Activated CD4-positive, alpha-beta T cell treated with anti-CD3 and anti-CD28 coated beads, Interleukin-2, amount 10 ng/mL, durations not matched to agents 24 days and 14 days (primary cell): ENCODE measurements at places on chromosomes 7 and 10. TPM values are rescaled to one million over a fixed set of nuclear protein-coding genes. Genes with fewer than 3 reads are reported as not detected.

DNA sequence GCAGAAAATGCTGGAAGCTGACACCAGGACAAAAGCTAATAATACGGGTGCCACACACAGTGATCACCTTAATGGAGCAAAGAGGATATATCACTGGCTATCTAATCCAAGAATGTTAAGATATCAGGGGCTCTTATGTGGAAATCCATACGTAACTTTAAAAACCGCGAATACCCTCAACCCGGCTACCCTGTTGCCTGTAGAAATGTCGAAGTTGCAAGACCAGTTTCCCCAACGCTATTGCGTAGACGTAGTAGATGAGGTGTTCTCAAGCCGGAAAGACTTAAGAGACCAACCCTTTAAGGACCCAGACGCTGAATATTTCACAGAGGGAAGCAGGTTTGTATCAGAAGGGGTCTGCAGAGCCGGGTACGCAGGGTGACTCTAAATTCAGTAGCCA, 7.9 kb upstream of the CYREN start:
- no peak overlapping the region for H3K4me3 ChIP-seq
- H3K4me1 ChIP-seq = no peaks in the 10 kb centered on the region
- no peaks in the 10 kb centered on the region for H3K27me3 ChIP-seq
- no peak overlapping the region for H3K27ac ChIP-seq
- peaks cover 38% of the 10 kb centered on the region for H3K36me3 ChIP-seq
- no peak for DNase-seq

DNA sequence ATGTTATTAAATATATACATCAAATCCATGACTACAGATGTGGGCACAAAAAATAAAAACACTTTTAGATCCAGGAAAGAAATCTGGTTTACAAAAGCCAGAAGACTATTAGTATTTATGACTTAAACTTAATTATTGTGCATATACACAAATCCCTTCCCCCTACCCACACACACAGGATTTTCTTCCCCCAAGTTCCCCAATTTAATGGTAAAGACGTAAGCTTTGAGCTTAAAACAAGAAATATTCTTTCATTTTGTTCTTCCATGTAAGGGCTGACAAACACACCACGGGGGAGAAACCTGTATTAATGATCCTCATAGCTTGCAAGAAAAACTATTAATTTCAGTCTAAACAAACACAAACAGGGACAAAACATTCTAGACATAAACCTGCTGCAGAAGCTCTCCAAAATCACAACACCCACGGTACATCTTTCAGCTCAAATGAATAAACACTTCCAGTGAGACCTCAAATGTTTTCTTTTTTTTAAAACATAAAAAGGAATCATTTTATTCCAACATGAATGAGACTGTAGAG, 28.5 kb downstream of the OSBPL3 start:
- no peaks in the 10 kb centered on the region for H3K27me3 ChIP-seq
- H3K4me3 ChIP-seq = no peak overlapping the region
- H3K4me1 ChIP-seq = peaks cover 51% of the 10 kb centered on the region
- DNase-seq = no peak

C10orf105 gene
- 0.26 and 0.33 TPM in 2 replicates for total RNA-seq

GRCh38 chr7:41313171-41313570, 389.7 kb downstream of the INHBA start:
- H3K27ac ChIP-seq = no peak overlapping the region
- no peaks in the 10 kb centered on the region for H3K36me3 ChIP-seq
- DNase-seq = no peak
- H3K4me3 ChIP-seq = no peak overlapping the region
- no peaks in the 10 kb centered on the region for H3K4me1 ChIP-seq
- H3K27me3 ChIP-seq = no peaks in the 10 kb centered on the region

DNA sequence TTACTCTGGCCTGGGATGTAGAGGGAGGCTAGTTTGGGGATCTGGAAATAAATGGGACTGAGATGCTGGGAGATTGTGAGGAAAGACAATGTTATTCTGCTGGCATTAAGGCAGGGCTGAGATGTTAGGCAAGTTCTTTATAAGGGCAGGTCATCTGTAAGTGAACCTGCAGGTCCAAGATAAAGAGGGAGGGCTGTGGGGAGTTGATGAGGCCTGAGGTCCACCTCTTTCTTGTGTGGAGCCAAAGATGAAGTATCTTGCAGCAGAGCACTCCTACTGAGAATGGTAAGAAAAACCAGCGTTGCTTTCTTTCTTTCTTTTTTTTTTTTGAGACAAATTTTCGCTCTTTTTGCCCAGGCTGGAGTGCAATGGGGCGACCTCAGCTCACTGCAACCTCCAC, 19.1 kb downstream of the CYCS start:
- no peaks in the 10 kb centered on the region for H3K4me1 ChIP-seq
- H3K4me3 ChIP-seq = no peak overlapping the region
- no peak overlapping the region for H3K27ac ChIP-seq
- peaks cover 8% of the 10 kb centered on the region for H3K27me3 ChIP-seq
- no peaks in the 10 kb centered on the region for H3K36me3 ChIP-seq

IRF5 gene
- 16.2 and 18.6 TPM in 2 replicates for total RNA-seq

DNA sequence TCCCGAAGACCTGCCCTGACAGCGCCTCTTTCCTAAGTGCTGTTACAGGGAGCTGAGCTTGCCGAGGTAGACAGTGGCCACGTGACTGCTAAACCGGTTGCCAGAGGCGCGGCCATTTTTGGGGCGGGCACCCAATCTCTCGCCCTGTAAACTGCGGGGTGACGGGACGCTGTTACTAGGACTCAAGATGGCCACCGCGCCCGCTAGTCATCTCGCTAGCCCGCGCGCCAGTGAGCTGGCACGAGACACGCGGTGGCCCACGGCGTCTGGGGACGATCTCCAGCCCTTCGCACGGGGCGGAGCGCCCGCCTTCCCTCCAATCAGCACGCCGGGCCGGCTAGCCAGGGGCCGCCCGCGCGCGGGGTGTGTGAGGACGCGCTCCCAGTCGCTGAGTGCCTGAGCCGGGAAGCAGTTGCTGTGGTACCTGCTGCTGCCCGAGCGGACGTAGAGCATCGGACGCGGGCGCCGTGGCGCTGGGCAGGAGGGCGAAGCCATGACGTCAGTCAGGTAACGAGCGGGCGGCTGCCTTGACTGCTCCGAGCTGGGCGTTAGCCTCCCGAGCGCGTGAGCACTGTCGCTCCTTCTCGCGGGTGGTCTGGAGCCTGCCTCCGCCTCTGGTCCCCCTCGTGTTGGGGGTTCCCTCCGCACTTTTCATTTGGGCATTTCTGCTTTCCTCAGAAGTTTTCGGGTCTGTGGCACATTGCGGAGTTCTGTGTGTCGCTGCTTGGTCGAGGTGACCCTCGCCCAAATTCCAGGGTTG, 25.5 kb downstream of the ADK start:
- peaks cover 7% of the 10 kb centered on the region for H3K36me3 ChIP-seq
- DNase-seq = peak; percentile 98
- peaks cover 31% of the 10 kb centered on the region for H3K4me1 ChIP-seq
- H3K27ac ChIP-seq = peak overlapping the region; percentile 95
- H3K27me3 ChIP-seq = no peaks in the 10 kb centered on the region

- DNase-seq = no peak
- H3K4me3 ChIP-seq = no peak overlapping the region
- H3K36me3 ChIP-seq = no peaks in the 10 kb centered on the region
- H3K4me1 ChIP-seq = no peaks in the 10 kb centered on the region
Observed at GRCh38 chr7:56218510-56218909, 102.3 kb upstream of the NUPR2 start.

DNA sequence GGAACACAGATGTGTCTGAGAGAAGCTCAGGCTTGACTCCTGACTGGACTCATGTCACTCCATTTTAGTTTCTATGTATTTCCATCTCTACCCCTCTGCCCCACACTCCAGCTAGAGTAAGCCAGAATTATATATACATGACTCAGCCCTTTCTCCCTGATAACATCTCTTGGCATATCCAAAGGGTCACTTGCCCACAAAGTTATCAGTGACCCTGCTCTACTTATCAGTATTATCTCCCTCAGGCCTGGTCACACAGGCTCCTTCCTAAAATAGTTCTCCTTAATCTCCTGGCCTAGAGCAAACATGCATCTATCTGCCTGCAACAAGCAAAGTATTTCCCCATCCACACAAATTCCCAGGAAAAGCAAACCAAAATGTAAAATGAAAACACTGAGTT, 598.3 kb downstream of the SUGCT start:
- DNase-seq = no peak
- H3K27me3 ChIP-seq = no peaks in the 10 kb centered on the region
- H3K36me3 ChIP-seq = no peaks in the 10 kb centered on the region
- H3K4me3 ChIP-seq = no peak overlapping the region
- H3K27ac ChIP-seq = no peak overlapping the region

DNA sequence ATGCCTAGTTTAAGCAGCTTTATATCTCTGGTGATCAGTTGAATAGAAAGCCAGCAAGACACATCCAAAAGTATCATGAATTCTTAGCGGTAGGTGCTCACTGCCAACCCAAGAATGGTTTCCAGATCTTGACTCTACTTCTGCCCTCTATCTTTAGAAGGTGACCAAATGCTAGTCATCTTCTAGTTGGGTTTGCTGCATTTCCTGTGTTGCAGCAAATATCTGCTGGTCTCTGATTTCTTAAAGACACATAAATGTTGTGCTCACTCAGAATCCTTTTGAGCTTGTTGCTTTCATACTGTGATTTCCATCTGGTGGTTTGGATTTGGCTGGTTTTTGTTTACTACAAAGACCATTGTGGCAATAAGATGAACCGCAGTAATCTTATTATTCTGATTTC, 2.2 kb downstream of the CDC123 start:
- no peaks in the 10 kb centered on the region for H3K27me3 ChIP-seq
- peaks cover 50% of the 10 kb centered on the region for H3K36me3 ChIP-seq
- DNase-seq = no peak
- peaks cover 38% of the 10 kb centered on the region for H3K4me1 ChIP-seq
- peak overlapping the region; percentile 61 for H3K27ac ChIP-seq

DNA sequence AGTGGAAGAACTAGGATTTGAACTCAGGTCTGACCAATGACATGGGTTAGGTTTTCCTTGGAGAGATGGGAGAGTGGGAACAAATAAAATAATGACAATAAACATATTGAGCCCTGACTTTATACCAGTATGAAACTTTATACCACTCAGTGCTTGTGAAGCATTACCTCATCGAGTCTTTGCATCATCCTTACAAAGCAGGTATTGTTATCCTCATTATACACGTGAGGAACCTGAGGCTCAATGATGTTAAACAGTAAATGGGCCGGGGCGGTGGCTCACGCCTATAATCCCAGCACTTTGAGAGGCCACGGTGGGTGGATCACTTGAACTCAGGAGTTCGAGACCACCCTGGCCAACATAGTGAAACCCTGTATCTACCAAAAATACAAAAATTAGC, 47.7 kb downstream of the HHEX start:
- H3K4me1 ChIP-seq = peaks cover 2% of the 10 kb centered on the region
- H3K36me3 ChIP-seq = no peaks in the 10 kb centered on the region
- peaks cover 16% of the 10 kb centered on the region for H3K27me3 ChIP-seq
- no peak overlapping the region for H3K27ac ChIP-seq
- no peak overlapping the region for H3K4me3 ChIP-seq
- no peak for DNase-seq

DNA sequence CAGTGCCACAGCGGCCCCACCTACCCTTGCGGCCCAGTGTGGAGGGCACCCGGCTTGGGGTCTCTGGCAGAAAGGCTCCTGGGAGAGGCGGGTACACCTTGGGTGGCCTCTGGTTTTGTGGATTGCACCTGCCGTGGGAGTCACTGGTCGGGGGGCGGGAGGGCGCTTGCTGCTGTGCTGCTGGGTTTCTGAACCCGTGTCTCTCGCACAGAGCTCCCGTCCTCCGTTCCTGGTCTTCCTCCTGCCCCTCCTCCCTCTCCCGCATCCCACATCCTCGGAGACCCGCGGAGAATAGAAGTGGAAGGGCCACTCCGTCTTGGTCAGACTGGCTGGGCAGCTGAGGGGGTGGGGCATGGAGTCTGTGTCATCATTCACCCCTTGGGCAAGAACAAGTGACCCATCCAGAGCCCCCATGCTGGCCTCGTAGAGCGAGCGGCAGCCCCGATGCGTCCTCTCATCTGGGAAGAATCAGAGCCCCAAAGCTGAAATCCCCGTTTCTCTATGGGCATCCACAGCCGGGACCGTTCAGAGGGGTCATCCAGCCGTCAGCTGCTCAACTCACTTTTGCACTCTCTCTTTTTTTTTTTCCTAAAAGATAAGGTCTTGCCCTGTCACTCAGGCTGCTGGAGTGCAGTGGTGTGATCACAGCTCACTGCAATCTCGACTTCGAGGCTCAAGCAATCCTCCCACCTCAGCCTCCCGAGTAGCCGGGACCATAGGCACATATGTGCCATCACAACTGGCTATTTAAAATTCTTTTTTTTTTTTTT, 4.0 kb downstream of the MAFK start:
- peaks cover 24% of the 10 kb centered on the region for H3K4me1 ChIP-seq
- no peak for DNase-seq
- H3K27ac ChIP-seq = no peak overlapping the region
- peaks cover 5% of the 10 kb centered on the region for H3K36me3 ChIP-seq
- no peak overlapping the region for H3K4me3 ChIP-seq
